ENCODE measurements at places on chromosomes 7 and 10. TPM values are rescaled to one million over a fixed set of nuclear protein-coding genes. Genes with fewer than 3 reads are reported as not detected.

GRCh38 chr7:138701537-138701923, 368 bp upstream of the SVOPL start:
- no peak for DNase-seq
- no peaks in the 10 kb centered on the region for H3K4me1 ChIP-seq
- H3K27me3 ChIP-seq, result no peaks in the 10 kb centered on the region
- H3K4me3 ChIP-seq, result no peak overlapping the region
- H3K36me3 ChIP-seq, result no peaks in the 10 kb centered on the region

GRCh38 chr7:106203473-106203872, 81.3 kb downstream of the NAMPT start:
- no peak overlapping the region for H3K27ac ChIP-seq
- H3K4me3 ChIP-seq, result no peak overlapping the region
- H3K4me1 ChIP-seq, result peaks cover 18% of the 10 kb centered on the region
- H3K27me3 ChIP-seq, result 0 out of 2 replicates have a peak, but pooled peaks cover 7% of the 10 kb centered on the region
- H3K36me3 ChIP-seq, result no peaks in the 10 kb centered on the region
- no peak for DNase-seq

- peak; percentile 57 for DNase-seq
- H3K36me3 ChIP-seq, result no peaks in the 10 kb centered on the region
- H3K27me3 ChIP-seq, result no peaks in the 10 kb centered on the region
Measured at GRCh38 chr10:12466704-12467305, 117.5 kb downstream of the CAMK1D start.

- no peaks in the 10 kb centered on the region for H3K36me3 ChIP-seq
- H3K27me3 ChIP-seq, result no peaks in the 10 kb centered on the region
- H3K4me3 ChIP-seq, result no peak overlapping the region
- no peak overlapping the region for H3K27ac ChIP-seq
- H3K4me1 ChIP-seq, result no peaks in the 10 kb centered on the region
Measured at GRCh38 chr7:54179321-54180029, 362.7 kb upstream of the VSTM2A start.

- no peak overlapping the region for H3K4me3 ChIP-seq
- H3K36me3 ChIP-seq, result no peaks in the 10 kb centered on the region
- peak; percentile 7 for DNase-seq
- no peak overlapping the region for H3K27ac ChIP-seq
Measured at GRCh38 chr7:71457846-71458590, 326.1 kb downstream of the GALNT17 start.

GRCh38 chr7:66503551-66504031, 125.1 kb upstream of the KCTD7 start:
- no peaks in the 10 kb centered on the region for H3K36me3 ChIP-seq
- H3K27ac ChIP-seq, result no peak overlapping the region
- H3K4me3 ChIP-seq, result no peak overlapping the region

DNA sequence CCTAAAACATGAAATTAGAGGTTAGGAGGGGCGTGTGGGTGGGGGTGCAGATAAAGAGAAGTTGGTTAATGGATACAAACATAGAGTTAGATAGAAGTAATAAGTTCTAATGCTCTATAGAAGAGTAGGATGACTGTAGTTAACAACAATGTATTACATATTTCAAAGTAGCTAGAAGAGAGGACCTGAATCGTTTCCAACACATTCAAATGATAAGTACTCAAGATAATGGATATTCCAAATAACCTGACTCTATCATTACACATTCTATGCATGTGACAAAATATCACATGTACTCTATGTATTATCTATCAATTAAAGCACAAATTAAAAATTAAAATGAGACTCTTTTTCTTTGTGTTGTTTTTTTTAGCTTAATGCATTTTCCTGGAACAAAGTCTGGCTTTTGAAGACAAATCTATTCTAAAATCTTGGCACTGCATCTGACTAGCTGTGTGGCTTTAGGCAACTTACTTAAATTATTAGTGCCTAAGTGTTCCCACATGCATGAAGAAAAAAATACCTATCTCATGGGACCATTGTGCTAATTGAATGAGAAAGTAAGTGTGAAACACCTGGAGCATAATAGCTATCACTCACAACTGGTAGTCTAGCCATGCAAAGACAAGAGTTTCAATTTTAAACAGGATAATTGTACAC, 75.7 kb downstream of the SEMA3C start:
- no peak for DNase-seq
- no peaks in the 10 kb centered on the region for H3K36me3 ChIP-seq
- H3K4me3 ChIP-seq, result no peak overlapping the region
- H3K27ac ChIP-seq, result no peak overlapping the region
- H3K4me1 ChIP-seq, result peaks cover 16% of the 10 kb centered on the region

DNA sequence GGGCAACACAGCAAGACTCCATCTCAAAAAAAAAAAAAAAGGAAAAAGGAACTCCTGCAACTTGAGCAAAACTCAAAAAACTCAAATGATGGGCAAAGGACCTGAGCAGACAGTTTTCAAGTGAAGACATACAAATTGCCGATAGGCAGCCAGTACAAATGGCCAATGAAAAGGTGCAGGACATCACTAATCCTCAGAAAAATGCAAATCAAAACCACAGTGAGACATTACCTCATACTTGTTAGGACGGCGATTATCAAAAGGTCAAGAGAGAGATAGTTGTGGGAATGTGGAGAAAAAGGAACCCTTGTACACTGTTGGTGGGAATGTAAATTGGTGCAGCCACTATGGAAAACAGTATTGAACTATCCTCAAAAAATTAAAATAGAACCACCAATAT, 16.8 kb downstream of the SVOPL start:
- no peak overlapping the region for H3K4me3 ChIP-seq
- peaks cover 8% of the 10 kb centered on the region for H3K4me1 ChIP-seq
- H3K27me3 ChIP-seq, result no peaks in the 10 kb centered on the region
- H3K27ac ChIP-seq, result no peak overlapping the region
- DNase-seq, result no peak

- H3K4me3 ChIP-seq, result peak overlapping the region; percentile 23
- H3K27me3 ChIP-seq, result no peaks in the 10 kb centered on the region
- peaks cover 4% of the 10 kb centered on the region for H3K4me1 ChIP-seq
- H3K27ac ChIP-seq, result no peak overlapping the region
Measured at GRCh38 chr7:120725376-120726039, 132.4 kb downstream of the TSPAN12 start.

- no peak for DNase-seq
- H3K36me3 ChIP-seq, result peaks cover 2% of the 10 kb centered on the region
- peaks cover 5% of the 10 kb centered on the region for H3K4me1 ChIP-seq
- no peak overlapping the region for H3K27ac ChIP-seq
Measured at GRCh38 chr7:102434039-102434486, 688 bp downstream of the ORAI2 start.

GRCh38 chr7:20395104-20395503, 64.4 kb downstream of the ITGB8 start:
- no peak overlapping the region for H3K4me3 ChIP-seq
- peaks cover 48% of the 10 kb centered on the region for H3K36me3 ChIP-seq
- no peaks in the 10 kb centered on the region for H3K4me1 ChIP-seq
- no peak for DNase-seq
- no peak overlapping the region for H3K27ac ChIP-seq

DNA sequence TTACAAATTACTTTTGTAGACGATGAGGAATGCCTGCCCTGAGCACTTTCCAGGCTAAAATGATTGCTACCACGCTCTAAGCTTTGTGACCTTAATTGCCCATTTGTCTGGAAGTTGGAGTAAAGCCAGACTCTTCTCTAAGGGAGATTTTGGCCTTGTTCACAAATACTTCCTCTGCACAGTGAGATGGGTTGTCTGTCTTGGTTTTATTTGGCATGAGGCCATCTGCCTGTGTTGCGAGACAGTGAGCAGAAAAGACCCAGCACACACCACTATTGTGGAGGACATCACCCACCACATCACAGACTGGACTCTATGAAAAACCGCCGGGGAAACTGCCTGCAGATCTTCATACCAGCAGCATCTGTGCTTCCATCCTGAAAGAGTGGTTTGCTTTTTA, 138.4 kb downstream of the BICC1 start:
- no peak overlapping the region for H3K4me3 ChIP-seq
- no peaks in the 10 kb centered on the region for H3K36me3 ChIP-seq
- H3K27ac ChIP-seq, result peak overlapping the region; percentile 30
- H3K27me3 ChIP-seq, result no peaks in the 10 kb centered on the region
- peaks cover 35% of the 10 kb centered on the region for H3K4me1 ChIP-seq

DNA sequence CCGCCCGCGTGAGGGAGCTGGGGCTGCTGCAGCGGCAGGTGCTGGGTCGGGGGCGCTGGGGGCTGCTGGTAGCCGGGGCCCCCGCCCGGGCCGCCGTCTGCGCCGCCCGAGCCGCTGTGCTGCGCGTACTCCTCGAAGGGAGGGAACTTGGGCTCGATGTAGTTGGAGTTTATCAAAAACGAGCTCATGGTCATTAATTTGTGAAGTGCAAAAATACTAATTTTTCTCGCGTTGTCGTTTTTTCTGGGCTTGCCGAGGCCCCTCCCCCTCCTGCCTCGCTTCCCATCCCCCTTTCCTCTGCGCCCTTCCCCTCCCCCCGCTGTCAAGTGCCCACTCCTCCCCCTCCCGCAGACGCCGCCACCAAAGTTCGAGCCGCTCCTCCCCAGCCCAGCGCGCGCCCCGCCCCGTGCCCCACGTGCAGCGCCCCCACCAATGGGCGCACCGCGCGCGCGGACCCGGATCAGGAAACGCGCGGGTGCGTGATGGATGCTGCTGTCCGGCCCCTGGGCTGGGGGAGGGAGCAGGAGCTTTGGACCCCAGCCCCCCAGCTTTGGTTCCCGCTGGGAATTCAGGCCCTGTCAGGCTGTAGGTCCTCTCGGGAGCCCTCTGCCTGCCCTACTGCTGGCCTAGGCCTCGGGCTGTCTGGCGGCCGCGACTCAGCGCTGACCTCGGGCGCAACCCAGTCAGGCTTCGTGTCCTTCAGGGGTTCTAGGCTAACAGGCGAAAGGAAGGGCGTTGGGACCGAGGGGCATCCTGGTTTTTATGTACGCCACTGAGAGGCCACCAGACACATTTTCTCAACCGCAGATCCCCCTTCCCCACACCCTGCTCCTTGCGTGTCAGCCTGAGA, at the start of gene HOXA4:
Gene HOXA4, minus strand, starts transcription at position 218 of the 850 bp plus-strand sequence. Its CDS starts 24 bp downstream, at position 194.
- H3K4me3 ChIP-seq, result peak within 1 kb of the TSS; percentile 71
- H3K4me1 ChIP-seq, result peaks cover 25% of the 10 kb centered on the region
- H3K27ac ChIP-seq, result peak within 1 kb of the TSS; percentile 73
- no peaks in the 10 kb centered on the region for H3K36me3 ChIP-seq
- H3K27me3 ChIP-seq, result no peaks in the 10 kb centered on the region

GRCh38 chr7:157674027-157674714, 337.4 kb downstream of the DNAJB6 start:
- no peak overlapping the region for H3K27ac ChIP-seq
- peaks cover 13% of the 10 kb centered on the region for H3K36me3 ChIP-seq
- no peak overlapping the region for H3K4me3 ChIP-seq
- H3K27me3 ChIP-seq, result no peaks in the 10 kb centered on the region
- DNase-seq, result no peak

PRF1 gene
- not detected for total RNA-seq

RADIL gene
- total RNA-seq, result 0.12 TPM

NRCAM gene
- 30.8 TPM for total RNA-seq

WNT8B gene
- not detected for total RNA-seq

OR2A1 gene
- total RNA-seq, result not detected

FAM149B1 gene
- total RNA-seq, result 12.4 TPM

STMP1 gene
- total RNA-seq, result 27.3 TPM

XRCC2 gene
- total RNA-seq, result 45.0 TPM
